Adipocyte (in vitro differentiated cells): ENCODE measurements at places on chromosomes 5 and 9.
A peak's percentile ranks its signal among the peaks of the same experiment; 100 is the strongest.

DNA sequence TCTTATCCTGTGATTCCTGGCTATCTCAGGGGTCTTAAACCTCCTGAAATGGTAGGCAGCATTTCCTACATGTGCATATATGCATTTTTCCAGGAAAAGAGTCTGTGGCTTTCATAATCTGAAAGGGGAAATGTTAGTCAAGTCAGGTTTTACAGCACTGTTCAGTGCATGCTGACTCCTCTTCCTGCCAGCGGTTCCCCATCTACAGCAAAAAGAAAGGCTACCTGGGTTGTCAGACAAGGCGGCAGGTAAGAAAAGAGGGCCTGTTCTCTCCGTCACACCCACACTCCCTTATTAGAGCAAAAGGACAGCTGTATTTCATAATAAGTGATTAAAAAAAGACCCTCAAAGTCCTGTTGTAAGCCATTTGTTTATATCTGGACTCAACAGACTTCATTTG, 4.3 kb upstream of the SPATA6L start:
- no peak for DNase-seq

DNA sequence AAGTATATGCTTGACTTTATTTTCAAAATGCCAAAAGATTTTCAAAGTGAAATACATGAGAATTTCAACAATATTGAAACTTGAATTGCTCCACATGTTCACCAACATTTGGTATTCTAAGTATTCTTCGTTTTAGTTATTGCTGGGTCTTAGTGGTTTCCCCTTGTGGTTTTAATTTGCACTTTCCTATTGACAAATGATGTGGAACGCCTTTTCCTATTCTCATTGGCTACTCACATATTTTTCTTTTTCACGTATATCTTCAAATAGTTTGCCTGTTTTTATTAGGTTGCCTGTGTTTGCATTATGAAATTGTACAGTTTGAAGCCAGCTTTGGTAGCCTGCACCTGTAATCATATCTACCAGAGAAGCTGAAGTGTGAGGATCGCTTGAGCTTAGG, 405.7 kb upstream of the IRX2 start:
- no peak for DNase-seq

DNA sequence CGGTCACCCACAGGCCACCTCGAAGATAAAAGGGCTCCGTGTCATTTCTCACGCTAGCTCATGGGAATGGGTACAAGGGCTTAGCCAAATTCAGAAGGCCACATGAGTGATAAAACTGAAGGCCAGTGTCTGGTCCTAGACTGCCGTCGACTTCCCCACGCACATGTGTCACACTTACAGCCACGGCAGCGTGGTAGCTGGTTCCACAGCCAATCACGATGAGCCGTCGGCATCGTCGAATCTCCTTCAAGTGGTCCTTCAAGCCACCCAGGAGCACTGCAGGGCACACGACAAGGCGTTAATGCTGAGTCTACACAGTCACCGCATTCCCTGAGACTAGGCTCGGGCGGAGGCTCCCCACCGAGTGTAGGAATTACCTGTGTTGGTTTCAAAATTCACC, 24.7 kb upstream of the MAPK9 start:
- DNase-seq = no peak

DNA sequence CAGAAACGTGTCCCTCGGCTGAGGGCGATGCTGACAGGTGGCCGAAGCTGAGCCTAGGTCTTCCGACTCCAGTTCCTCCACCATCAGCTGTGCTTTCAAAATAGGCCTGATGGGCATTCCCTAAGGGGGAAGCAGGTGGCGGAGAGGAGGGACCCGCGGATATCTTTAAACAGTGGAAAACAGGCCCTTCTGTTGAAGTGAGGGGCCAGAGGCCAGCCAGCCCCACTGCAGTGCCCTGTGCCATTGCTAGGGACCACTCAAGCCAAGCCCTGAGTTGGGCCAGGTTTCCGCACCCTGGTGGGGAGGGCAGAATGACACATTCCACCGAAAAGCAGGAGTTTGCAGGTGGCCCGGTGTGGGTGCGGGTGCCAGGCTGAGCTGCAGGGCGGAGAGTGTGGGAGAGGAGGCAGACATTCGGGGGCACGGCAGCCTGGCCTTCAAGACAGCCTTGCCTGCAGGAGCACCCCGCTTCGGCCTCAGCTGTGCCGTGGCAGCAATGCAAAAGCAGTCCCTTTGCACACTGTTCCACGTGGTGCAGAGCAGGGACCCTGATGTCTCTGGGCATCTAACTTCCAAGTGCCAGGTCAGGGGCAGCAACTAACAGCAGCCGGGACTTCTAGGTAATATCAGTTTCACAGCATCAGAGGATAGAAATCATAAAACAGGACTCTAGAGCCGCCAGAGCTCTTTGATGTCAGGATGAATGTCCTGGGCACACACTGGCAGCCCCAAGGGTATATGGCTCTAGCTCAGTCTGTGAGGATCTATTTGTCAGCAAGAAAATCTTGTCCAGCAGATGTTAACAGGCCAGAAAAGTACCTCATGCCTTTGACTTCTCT, 17.2 kb downstream of the HNRNPH1 start:
- DNase-seq = no peak

- no peak for DNase-seq
These were observed 144.4 kb downstream of the FSTL4 start for GRCh38 chr5:133467826-133468463.

DNA sequence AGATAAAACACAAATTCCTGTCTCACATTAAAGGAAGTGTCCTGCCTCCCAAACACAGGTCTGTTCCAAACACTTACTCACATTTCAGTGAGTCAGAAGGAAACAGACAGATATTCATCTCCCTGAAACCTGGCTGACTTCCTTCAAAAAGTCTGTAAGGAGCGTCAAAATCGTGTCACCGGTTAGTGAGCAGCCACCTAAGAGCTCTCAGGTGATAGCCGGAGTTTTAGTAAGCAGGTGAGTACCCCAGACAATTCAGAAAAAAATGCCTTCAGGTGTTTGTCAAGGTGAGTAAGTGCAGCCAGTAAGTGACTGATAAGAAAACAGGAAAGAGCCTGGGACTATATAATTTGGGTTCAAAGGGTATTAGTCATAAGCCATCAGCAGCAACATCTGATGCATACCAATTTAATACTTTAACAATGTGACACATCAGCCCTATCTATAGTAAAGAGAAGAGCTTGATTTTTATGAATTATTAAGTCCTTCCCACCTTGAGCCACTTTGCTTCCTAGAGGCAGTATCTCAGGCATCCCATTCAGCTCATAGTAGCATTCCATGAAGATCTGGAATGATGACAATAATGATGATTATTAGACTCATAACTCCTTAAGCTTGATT, 1.3 kb upstream of the ITGA2 start:
- DNase-seq = no peak

- no peak for DNase-seq
These were observed 200.4 kb downstream of the SREK1 start for GRCh38 chr5:66344544-66344943.

DNA sequence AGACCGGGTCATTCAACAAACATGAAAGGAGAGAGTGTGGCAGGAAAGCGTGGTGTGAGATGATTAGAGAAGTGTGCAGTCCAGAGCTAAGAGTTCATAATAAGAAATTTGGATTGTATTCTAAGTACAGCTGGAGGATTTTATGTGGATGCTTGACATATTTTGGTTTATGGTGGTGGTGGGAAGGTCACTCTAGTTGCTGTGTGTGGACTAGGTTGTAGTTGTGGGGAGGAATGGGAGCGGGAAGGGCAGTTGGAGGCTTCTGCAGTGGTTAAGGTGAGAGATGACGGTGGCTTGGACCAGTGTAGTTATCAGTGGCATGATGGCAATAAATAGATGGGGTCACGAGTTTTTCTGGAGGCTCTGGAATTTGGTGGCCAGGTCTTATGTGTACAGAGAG, 45.7 kb upstream of the GPR151 start:
- no peak for DNase-seq

DNA sequence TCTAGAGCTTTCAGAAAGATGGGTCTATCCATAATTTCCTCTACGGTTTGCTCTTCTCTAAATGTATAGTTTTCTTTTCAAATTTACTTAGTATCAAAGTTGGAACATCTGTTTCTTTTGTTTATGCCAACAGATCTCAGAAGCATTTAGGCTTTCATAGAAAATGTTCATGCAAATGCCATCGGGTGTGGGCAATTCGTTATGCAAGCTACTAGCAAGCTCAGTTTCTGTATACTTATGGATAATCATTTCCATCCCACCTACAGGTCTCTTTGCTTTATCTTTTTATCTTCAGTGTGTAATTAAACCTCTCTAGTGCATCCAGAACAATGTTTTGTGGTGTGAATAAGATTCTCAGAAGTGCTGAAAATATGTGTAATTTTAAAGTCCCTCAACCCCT, 59.9 kb downstream of the NUDT12 start:
- peak; percentile 58 for DNase-seq

- DNase-seq = peak; percentile 34
These were observed 683 bp downstream of the OSMR start for GRCh38 chr5:38846379-38847011.

GRCh38 chr5:65066387-65067146, 297.8 kb downstream of the CWC27 start:
- no peak for DNase-seq

DNA sequence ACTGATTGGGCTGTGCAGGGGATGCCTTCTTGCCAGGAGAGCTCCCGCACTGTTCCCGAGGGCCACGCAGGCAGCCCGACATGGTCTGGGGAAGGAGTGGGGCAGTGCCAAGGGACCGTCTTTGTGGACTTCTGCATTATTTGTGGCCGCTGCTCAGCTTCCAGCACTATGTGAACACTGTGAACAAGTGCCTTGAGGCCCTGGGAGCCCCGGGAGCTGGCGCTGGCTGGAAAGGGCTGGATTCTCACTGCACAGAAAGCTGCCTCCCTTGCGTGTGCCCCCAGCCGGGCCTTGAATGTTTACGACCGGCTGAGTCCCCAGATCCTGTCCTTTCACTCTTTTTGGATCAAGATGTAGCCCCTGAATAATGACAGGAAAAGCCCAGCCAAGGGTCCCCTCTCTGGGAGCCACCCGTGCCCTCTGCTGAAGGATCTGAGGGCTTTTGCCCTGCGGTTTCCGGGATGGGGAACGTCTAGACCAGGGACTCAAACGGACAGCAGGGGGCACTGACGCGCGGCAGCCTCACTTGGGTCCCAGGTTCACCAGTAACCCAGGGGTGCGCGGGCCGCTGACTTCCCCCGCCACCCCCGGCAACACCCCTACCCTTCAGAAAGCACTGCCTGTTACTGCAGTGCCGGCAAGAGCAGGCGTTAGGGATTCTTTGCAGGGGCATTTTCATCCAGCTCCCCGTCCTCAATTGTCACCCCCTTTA, 98.9 kb upstream of the FCN2 start:
- DNase-seq = no peak

- DNase-seq = peak; percentile 45
These were observed 184.0 kb downstream of the GOLPH3 start for GRCh38 chr5:31990081-31990650.

DNA sequence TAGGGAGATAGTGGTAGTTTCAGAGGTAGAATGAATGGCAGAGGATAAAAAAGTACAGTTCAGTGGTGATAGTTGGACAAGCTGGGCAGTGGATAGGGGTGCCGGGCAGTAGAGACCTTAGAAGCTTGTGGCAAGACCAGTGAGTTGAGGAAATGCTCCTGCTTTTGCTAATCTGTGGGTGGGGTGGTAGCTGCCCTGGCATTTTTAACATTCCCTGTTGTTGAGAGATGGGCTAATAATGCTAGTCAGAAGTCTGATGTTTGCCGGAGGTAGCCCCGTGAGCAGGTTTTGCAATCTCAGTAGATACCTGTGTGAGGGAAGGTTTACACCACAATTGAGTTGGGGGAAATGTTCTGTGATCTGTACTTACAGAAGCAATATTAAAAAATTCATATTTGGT, 91.1 kb downstream of the TRIO start:
- DNase-seq = peak; percentile 31

DNA sequence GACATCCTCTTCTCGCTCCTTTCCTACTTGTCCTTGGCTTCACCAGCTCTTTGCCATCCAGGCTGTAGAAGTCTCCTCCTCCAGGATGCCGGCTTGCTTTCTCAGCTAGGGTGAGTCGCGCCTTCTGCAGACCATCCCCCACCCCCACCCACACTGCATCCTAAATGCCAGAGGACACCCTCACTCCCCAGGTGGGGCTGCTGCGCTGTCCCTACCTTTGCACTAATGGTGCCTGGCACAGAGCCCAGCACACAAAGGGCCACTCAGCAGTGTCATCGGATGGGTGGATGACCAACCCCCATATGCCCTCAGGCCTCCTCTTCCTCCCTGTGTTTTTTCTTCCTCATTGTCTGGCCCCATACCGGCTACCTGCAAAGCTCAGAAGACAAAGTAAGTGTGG, 14.8 kb downstream of the IL9 start:
- no peak for DNase-seq

DNA sequence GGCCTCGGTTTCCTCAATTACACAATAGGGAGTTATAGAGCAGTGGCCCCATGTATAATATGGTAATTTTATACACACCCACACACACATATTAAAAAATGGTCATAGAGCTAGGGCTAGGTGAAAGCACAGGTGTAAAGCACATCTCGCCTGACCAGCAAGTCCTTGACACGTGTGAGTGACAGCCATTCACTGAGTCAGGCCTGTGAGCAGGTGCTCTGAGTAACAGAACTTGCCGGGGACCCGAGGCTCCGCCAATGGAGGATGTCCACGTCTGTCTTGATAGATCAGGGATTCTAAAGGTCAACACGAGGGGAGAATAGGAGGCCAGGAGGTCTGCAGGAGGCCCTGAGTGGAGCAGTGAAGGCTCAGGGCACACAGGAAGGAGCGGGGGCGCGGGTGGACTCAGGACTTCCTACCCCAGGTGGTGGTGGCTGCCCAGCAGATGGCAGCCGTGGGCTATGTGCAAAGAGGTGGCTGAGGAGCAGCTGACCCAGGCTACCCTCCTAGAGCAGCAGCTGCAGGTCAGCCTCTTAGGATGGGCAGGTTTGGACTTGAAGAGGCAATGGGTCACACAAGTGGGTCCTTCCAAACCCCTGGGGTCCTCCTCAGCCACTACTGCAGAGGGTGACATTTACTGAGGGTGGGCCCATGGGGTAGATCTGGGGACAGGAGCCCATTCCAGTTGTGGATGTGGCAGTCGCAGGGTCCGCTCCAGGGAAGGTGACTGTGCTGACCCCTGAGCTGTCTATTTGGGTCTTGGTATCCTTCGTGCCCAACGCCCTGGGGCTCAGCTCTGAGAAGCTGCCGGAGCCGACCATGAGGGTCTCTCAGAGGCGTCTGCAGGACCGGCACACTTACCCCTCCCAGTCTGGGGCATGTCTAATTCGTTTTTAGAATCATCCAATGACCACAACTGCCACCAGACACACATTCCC, 45.9 kb downstream of the PRRT1B start:
- DNase-seq = peak; percentile 91

DNA sequence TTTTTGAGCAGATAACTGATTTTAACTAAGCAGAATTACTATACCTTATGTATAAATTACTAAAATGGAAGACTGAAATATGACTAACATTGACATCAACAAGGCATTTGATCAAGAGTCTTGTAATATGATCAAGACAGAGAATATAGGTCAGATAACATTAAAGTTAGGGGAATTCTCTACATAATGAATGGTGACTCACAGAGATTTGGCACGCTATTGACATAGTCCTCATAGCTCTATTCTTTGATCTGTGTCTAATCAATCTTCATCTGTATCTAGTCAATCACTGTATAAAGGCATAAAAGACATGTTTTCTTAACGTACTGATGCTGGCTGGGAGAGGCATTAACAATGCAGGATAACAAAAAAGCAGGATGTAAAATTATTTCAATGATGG, 17.4 kb downstream of the ABITRAM start:
- DNase-seq = no peak
